GM23248 (cell line): ENCODE measurements at places on chromosomes 1 and 21.

DNA sequence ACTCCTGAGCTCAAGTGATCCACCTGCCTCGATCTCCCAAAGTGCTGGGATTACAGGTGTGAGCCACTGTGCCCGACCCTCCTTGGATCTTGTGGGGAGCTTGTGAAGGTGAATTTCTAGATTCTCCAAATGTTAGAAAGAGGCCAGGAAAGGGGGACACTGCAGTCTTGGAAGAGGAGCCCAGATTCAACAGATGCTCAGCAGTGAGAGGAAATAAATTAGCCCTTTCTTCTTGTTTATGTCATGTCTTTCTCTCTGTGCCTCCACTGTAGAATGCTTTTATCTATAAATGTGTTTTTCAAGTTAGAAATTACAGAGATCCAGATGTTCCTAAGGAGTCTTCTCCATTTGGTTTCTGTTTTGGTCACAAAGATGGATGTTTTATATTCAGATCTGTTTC is 346.6 kb upstream of the KAZN start:
- DNase-seq, result no peak

GRCh38 chr1:224770336-224770693 is 154.2 kb downstream of the CNIH3 start:
- peak; percentile 75 for DNase-seq

- DNase-seq, result peak; percentile 86
Observed at GRCh38 chr1:223776075-223776814, 63.9 kb downstream of the CAPN2 start.

GRCh38 chr1:221520250-221520649 is 221.6 kb downstream of the DUSP10 start:
- no peak for DNase-seq

GRCh38 chr21:25402134-25402961 is 204.9 kb downstream of the MRPL39 start:
- no peak for DNase-seq

GRCh38 chr1:4653328-4653660 is 1.1 kb upstream of the AJAP1 start:
- DNase-seq, result no peak

DNA sequence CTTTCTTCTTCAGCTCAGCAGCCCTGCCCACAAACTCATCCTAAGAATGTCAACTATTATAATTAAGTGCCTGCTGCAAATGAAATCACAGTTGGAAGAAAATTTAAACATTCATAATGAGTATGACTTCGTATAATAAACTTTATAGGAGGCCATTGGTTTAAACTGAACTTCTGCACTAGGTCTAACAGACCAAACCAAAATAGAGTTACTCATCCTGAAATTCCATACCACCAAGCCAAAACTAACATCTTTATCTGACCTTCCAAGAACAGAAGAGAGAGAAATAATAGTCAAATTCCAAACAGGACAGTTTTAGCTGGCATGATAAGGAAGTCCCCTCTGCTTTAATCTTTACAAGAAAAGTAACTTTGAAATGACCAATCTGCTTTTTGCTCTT is 472.4 kb upstream of the PRMT6 start:
- DNase-seq, result peak; percentile 3

- DNase-seq, result no peak
Observed at GRCh38 chr1:182111496-182111895, 50.0 kb upstream of the ZNF648 start.

GRCh38 chr21:38380481-38381137 is 117.7 kb downstream of the ERG start:
- peak; percentile 55 for DNase-seq

- DNase-seq, result no peak
Observed at GRCh38 chr1:63974966-63975365, 201.1 kb downstream of the ROR1 start.

DNA sequence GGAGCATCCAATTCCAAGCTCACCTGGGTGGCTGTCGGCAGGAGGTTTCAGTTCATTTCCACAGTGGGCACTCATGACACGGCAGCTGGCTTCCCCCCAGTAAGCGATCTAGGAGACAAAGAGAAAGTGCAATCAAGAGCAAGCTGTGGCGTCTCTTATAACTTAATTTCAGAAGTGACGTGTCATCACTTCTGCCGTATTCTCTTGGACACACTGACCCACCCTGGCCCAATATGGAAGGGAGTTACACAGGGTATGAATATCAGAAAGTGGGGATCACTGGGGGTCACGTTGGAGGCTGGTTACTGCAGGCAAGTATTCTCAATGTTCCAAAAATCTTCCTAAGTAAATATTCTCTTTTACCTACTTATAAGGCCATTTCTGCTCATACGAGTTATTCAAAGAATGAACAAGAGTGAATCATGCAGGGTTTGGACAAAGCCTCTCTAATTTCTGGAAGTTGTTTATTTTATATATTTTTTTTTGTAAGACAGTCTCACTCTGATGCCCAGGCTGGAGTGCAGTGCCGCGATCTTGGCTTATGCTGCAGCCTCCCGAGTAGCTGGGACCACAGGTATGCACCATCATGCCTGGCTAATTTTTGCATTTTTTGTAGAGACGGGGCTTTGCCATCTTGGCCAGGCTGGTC is 46.5 kb upstream of the GREM2 start:
- peak; percentile 53 for DNase-seq

DNA sequence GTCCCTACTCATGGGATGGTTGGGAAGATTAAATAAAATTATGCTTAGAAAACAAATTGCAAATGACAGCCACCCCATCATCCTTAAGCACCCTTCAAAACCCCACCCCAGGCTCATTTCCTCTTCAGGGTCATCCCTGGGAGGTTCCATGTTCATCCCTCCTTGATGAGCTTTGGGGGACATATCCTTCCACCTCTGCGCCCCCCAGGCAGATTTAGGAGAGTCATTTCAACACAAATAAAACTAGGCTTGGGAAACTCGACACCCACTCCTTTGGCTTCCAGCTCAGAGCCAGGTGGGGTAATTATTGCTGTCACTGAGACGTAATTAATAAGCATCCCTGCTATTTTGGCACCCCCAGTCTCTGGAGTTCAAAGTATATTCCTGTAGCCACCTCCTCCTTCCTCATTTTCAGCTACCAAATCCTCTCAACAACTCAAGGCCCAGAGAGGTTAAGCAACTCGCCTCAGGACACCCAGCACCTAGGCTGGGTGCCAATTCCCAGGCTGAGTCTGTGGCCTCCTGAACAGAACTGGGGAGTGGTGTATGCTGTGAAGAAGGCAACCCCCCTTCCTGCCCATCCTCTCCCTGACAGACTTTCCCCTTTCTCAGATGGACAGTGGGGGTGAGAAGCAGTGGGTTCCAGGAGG is 595 bp downstream of the CRYBG2 start:
- DNase-seq, result no peak

- DNase-seq, result no peak
Observed at GRCh38 chr21:26118938-26119540, 51.5 kb downstream of the APP start.

DNA sequence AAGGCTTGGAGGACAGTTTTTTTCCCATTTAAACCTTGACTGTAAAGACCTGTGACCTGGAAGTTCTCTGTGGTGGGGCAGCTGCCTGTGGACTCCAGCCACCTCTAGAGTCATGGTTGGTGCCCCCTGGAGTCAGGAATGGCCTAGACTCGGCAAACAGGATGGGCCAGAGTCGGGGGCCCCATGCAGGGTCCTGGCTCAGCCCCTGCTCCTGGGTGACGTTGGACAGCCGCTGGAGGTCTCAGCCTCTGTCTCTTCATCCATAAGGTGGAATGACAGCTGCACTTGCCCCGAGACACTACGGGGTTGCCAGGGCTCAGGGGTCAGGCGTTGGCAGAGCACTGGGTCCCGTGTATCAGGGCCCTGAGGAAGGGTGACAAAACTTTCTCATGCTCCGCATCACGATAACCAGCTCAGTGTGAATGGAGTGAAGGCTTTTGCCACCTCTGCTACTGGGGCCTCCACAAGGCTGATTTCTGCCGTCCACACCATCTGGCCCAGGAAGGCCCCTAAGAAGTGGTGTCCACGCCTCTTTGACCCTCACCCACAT is 58.5 kb upstream of the TTC34 start:
- DNase-seq, result no peak

GRCh38 chr1:151593730-151594129 is 18.1 kb upstream of the SNX27 start:
- DNase-seq, result no peak

GRCh38 chr1:96634883-96635282 is 86.7 kb upstream of the PTBP2 start:
- DNase-seq, result no peak

- DNase-seq, result no peak
Observed at GRCh38 chr21:43809853-43810504, 20.6 kb downstream of the RRP1 start.

DNA sequence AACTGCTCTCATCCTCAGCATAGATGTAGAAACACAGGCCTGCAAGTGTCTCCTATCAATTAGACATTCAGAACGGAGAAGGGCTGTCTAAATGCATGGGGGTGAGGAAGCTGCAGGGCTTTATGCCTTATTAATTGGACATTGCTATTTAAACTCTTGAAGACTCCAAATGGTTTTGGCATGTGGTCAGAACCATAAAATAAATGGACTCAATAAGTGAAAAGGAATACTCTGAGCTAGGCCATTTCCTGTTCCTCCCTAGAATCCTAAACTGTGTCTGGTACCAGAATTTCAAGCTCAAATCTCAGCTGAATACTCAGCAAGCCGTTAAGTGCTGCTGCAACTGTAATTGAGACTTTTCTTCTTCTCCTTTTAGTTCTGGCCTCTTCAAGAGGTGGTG is 80.4 kb upstream of the C1orf87 start:
- no peak for DNase-seq

DNA sequence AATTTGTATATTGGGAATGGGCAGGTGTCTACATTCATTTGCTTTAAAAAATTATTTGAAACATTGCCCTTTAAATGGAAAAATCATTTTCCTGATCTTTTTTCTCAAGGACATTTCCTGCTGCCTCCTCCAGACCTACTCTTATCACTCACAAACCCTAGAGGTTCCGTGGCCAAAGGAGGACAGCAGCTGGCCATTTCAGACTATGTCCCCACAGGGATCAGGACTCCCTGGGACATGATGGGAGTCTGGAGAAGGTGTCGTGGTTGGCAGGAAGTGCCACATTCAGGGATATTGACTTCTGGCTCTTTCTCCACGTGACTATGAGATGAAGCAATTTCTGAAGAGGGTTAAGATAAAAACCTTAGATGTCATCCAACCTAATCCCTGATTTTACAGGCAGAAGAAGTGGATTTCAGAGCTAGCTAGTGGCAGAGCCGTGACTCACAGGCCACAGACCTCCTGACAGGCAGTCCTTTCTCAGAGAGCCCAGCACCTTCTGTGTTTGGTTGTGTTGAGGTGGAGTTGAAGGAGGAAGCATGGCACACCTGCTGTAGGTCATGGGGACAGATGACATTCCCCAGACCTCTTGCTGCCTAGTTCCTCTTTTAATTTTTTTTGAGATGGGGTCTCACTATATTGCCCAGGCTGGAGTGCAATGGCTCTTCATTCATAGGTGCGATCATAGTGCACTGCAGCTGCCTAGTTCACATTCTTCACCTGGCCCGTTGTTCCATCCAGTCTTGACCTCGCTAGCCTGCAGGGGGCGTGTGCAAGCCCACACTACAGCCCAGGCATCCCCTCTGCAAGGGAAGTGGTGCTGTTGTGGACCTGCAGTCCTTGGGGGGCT is 25.5 kb upstream of the IL10 start:
- peak; percentile 32 for DNase-seq

- DNase-seq, result no peak
Observed at GRCh38 chr1:189563784-189564183, 913.9 kb downstream of the BRINP3 start.

- peak; percentile 45 for DNase-seq
Observed at GRCh38 chr21:16194788-16195537, 465.2 kb downstream of the USP25 start.

DNA sequence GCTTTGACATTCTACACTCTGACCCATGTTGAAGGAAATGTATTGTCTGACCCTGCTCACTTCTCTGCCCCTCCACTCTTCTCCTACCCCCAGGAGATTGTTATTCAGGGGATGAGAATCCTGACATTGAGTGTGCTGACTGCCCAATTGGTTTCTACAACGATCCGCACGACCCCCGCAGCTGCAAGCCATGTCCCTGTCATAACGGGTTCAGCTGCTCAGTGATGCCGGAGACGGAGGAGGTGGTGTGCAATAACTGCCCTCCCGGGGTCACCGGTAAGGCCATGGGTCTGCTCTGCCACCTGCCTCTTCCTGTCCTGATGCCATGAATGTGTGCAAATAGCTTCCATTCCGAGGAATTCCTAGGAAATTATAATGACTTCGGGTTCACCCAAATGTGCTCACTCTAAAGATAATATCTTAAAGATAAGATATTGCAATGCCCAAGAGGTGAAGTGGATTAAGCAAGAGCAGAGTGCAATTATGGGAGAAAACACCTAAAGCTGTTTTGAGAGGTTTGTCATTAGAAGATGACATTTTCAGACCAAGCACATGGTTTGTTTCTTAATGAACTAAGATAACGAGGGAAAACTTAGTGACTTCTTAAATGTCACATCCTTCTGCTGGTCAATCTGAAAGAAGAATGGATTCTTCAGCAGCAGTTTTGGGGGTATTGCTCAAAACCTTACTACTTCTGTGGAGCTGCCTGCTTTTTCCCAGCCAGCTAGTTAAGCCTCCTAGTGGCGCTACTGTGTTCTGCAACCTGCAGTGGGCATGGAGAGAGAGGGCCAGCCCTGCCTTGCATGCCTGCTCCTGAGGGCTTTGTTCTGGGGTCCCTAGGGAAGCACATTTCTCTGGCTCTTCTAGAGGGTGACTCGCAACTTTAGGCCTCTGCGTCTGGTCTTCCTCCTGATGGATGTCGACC is 41.6 kb downstream of the LAMC2 start:
- DNase-seq, result peak; percentile 68

DNA sequence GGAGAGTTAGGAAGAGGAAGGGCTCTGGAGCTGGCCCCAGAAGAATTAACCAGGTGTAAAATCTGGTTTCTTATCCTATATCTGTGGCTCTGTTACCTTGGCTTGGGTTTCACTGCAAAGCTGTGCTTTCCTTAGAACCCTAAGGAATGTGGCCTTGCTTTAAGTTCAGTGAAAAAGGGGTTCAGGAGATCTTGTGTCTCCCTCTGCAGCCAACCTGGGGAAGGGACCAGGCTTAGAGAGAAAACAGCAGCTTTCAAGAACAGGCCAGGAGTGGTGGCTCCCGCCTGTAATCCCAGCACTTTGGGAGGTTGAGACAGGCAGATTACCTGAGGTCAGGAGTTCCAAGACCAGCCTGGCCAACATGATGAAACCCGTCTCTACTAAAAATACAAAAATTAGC is 16.1 kb upstream of the MYCL start:
- no peak for DNase-seq

DNA sequence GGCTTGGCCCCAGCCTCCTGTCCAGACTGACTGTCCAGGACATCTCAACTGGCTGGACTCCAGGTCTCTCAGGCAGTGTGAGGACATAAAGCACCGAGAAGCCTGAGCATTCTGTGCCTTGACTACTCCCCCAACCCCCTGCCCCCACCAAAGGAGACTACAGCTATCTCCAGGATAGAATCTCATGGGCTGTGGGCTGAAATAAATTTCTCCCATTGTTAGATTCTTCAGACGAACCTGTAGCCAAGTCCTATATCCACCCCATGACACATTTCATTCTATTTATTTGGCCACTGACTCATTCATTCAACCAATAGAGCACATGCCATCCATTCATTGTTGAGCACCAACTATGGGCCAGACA is 11.4 kb downstream of the VWA5B1 start:
- DNase-seq, result peak; percentile 41

- peak; percentile 72 for DNase-seq
Observed at GRCh38 chr1:24199291-24199900, 12.3 kb upstream of the IFNLR1 start.

GRCh38 chr1:12634156-12634555 is 9.7 kb upstream of the AADACL4 start:
- no peak for DNase-seq

- DNase-seq, result no peak
Observed at GRCh38 chr1:222781251-222781650, 33.6 kb upstream of the DISP1 start.
